NCI-H1930 (cell line): ENCODE measurements at places on chromosomes 2 and 18.

DNA sequence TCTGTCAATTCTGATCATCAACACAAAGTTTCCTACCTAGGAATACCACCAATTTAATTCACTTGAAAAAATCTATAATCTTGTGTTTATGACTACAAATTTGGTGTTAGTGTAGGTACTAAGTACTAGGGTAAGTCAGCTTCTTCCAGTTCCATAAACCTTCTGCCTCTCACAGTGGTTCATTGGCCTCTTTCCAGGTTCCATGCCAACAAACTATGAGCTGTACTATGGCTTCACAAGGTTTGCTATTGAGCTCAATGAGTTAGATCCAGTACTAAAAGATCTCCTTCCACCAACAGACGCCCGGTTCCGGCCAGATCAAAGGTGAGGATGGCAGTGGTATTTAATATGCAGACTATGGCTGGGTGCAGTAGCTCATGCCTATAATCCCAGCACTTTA is 58.8 kb downstream of the PRKRA start:
- DNase-seq = no peak

DNA sequence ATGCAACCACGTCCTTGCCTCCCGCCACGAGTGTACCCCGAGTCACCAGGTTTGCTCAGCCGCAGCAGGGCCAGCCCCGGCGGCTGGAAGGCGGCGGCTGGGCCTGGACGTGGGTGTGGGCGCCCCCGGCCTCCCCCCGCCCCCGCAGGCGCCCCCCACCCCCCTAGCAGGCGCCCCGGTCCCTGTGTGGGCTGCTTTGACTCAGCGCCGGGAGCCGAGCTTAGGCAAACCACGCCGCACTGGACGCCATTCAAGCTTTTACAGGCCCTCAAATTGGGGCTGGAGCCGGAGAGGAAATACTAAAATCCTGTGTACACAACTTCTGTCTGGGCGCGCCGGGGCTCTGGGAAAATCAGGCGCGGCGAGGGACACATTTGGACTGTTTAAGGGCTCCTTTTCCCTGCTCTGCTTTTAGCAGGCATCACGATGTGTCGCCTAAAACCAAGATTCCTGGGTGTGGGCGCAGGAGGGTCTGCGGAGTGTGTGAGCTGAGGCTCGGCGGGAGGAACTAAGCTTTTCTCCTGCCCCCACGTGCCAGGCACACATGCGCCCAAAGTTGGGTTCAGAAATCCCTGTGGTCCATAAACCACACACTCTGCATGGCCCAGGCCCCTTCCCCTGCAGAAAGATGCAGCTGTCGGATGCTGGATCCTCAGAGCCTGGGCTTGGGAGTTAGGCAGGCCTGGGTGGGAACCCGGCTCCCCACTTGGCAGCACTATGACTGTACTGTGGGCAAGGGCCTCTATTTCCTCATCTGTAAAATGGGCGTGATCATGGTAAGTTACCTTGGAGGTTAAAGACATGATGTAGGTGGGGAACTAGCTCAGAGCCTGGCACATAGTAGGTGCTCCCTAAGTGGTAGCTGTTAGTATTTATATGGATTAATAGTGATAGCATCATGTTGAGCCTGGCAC is 57.6 kb downstream of the ATOH8 start:
- no peak for DNase-seq

DNA sequence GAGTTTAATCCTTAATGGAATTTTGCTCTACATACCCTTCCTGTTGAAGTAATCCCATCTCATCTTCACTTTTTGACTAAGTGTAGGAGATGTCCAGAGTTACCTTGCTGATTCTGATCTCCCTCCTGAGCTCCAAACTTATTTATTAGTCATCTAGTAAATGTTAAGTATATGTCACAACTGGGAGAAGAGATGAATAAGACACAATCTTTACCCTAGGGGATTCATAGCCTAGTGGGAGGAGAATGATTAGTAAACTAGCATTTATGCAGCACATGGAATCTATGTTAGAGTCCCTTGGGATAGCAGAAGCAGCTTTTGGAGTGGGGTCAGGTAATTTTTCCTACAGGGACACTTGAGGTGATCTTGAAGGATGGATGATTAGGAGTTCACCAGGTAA is 20.7 kb downstream of the ACVR2A start:
- DNase-seq = no peak

DNA sequence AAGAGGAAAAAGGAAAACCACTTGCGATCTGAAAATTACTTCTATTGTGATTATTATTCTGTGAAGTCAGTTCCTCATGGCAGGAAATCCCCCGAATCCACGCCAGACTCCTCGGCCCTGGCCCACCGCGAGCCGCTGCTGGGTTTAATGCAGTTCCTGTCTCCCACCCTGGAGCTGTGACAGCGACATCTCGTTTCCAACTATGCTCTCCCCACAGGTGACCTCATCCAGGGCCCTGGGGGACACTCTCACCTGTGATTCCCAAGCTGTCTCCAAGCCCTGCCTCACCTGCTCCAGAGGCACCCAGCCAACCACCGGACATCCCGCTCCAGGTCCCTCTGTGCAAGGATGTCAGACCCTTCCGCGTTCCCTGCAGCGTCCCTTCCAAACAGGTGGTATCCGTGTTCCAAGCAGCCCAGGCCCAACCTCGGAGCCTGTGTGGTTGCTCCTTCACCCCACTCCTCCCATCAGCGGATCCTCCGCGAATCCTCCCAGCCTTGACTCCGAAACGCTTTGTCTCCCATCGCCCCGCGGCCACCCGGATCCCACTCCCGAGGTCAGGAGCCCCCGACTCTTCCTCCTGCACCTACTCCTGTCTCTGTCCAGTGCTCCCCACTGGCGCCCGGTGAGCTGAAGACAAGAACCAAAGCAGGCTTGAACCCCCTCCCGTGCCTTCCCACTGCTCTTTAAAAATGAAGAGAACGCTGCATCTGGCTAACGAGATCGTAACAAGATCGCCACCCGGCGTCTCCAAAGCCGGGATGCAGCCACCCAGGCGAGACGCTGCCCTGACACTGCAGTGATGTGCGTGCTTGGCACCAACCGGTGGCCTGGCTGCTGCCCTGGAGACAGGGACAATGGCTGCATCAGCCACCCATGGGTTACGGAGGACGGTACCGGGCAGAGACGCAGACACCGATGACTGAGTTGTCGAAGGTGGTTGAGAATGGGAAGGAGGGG is 96.5 kb downstream of the NDUFA10 start:
- peak; percentile 55 for DNase-seq

- no peak for DNase-seq
Measured at GRCh38 chr18:49723648-49724180, 89.6 kb downstream of the ACAA2 start.

GRCh38 chr2:222017252-222017850 is 281.4 kb downstream of the PAX3 start:
- no peak for DNase-seq

DNA sequence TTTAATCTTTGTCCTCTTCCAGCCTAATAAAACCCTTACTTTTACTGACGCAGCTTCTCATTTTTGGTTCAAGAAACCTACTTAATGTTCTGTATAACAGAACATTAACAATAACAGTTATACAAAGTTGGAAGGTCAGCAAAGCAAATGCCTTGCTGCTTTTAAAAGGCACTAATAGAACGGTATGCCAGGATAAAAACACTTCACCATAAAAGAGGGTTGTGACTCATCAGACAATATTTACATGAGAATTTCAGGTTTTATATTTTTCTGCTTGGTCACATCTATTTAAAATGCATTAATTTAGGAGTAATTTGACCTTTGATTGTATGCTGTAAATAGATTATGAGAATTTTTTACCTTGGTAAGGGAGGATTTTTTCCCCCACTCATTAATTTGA is 3.0 kb downstream of the KLHL41 start:
- DNase-seq = no peak
